ENCODE measurements at places on chromosomes 12 and 14. TPM values are rescaled to one million over a fixed set of nuclear protein-coding genes. Genes with fewer than 3 reads are reported as not detected.
A peak's percentile ranks its signal among the peaks of the same experiment; 100 is the strongest.

GRCh38 chr14:22383515-22384166, 205.4 kb downstream of the DAD1 start:
- H3K4me1 ChIP-seq = no peaks in the 10 kb centered on the region
- H3K27me3 ChIP-seq = no peaks in the 10 kb centered on the region
- peak; percentile 4 for DNase-seq
- no peaks in the 10 kb centered on the region for H3K36me3 ChIP-seq
- H3K4me3 ChIP-seq = no peak overlapping the region

GRCh38 chr14:66311990-66312389, 174.2 kb upstream of the CCDC196 start:
- no peaks in the 10 kb centered on the region for H3K27me3 ChIP-seq
- H3K4me1 ChIP-seq = no peaks in the 10 kb centered on the region
- DNase-seq = no peak
- no peak overlapping the region for H3K4me3 ChIP-seq
- no peaks in the 10 kb centered on the region for H3K36me3 ChIP-seq
- H3K27ac ChIP-seq = no peak overlapping the region

DNA sequence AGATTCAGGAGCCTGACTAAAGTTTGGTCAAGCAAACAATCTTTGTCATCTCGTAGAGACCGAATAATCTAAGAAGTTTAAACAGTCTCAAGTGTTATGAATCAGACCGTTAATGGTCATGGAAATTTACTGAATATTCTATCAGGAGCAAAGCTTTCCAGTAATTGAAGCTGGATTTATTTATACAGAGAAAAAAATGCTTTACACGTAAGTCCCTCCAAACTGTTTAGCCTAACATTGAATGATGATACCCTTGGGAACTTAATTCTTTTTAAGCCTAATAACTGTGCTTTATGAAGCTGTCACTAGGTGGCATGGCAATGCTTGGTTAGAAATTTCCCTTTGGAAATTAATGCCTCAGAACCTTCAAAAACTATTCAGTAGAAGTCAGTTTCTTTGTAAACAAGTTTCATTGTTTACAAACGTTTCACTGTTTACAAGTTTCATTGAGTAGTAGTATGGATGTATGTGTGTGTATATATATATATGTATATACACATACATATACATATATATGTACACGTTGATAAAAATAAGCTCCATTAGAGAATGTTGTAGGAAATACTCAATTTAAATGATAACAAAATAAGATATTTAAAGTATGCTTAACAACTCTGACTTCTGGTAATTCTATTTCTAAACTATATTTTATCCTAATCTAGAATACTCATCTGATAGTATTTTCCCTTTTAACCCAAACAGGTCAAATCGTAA, 32.1 kb downstream of the DEPDC4 start:
- DNase-seq = peak; percentile 17
- no peak overlapping the region for H3K4me3 ChIP-seq
- no peak overlapping the region for H3K27ac ChIP-seq
- no peaks in the 10 kb centered on the region for H3K27me3 ChIP-seq
- no peaks in the 10 kb centered on the region for H3K36me3 ChIP-seq

DNA sequence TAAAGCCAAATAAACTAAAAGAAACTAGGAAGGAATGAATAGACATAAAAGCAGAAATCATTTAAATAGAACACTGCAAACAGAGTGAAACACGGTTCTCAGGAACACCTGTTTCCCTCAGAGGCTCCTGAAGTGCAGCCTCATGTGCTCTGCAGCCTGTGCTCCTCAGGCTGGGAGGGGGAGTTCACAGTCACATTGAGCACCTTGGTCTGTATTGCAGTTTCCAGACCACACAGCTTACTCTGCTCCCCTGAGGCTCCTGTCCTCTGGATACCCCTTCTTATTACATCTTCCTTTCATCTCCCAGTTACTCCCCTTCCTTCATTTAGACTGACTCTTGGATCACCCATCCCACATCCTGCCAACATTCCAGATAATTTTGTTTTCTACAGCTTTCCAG, 49.7 kb upstream of the DCD start:
- DNase-seq = no peak
- H3K36me3 ChIP-seq = no peaks in the 10 kb centered on the region
- no peaks in the 10 kb centered on the region for H3K27me3 ChIP-seq
- no peak overlapping the region for H3K4me3 ChIP-seq

- no peaks in the 10 kb centered on the region for H3K36me3 ChIP-seq
- no peaks in the 10 kb centered on the region for H3K27me3 ChIP-seq
- no peak overlapping the region for H3K4me3 ChIP-seq
- no peak for DNase-seq
Observed at GRCh38 chr12:80412343-80412953, 31.6 kb upstream of the PTPRQ start.

The OR6C2 gene
- not detected for total RNA-seq

- H3K4me1 ChIP-seq = no peaks in the 10 kb centered on the region
- no peak overlapping the region for H3K27ac ChIP-seq
- no peak for DNase-seq
Observed at GRCh38 chr12:28704477-28705169, 444.5 kb upstream of the FAR2 start.

DNA sequence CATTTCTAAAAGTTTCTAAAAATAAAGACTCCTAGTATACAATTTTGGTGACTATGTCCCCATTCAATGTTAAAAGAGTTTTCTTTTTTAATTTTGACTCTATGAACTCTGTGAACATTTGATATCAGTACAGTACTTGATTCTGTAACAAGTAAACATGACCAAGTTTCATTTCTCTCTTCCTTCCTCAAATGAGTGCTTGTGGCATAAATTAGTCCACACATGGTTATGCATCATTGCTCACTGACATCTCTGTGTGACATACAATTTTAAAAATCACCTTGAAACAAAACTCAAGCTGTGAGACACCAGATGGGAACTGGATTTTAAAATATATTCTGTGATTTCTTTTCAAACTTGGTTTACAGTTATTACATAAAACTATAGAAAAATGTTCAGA, 253.9 kb upstream of the MDGA2 start:
- H3K36me3 ChIP-seq = no peaks in the 10 kb centered on the region
- no peak for DNase-seq
- H3K27me3 ChIP-seq = no peaks in the 10 kb centered on the region
- no peak overlapping the region for H3K27ac ChIP-seq
- H3K4me1 ChIP-seq = no peaks in the 10 kb centered on the region

DNA sequence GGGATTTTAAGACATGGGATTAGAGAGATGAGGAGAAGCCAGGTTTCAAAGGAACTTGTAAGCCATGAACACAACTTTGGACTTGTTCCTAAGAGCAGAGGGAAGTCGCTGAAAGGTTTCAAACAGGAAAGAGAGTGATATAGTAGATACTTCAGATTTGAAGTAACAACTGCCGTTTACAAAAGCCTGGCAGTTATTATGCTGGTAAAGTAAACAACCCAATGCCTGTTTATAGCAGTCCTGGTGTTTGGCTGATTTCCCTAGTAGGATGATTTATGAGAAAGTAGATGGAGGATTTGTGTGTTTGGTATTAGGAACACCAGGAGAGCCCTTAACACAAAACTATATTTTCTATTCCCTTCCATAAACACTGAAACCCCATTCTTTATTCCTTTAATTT, 285.7 kb downstream of the RMST start:
- H3K4me1 ChIP-seq = no peaks in the 10 kb centered on the region
- H3K27ac ChIP-seq = no peak overlapping the region
- no peak for DNase-seq
- no peaks in the 10 kb centered on the region for H3K36me3 ChIP-seq

- no peak for DNase-seq
- H3K4me3 ChIP-seq = no peak overlapping the region
- no peaks in the 10 kb centered on the region for H3K4me1 ChIP-seq
- no peaks in the 10 kb centered on the region for H3K36me3 ChIP-seq
- no peak overlapping the region for H3K27ac ChIP-seq
Observed at GRCh38 chr12:88996200-88996788, 356.0 kb downstream of the DUSP6 start.

- no peaks in the 10 kb centered on the region for H3K27me3 ChIP-seq
- no peak overlapping the region for H3K4me3 ChIP-seq
- no peak overlapping the region for H3K27ac ChIP-seq
- H3K4me1 ChIP-seq = no peaks in the 10 kb centered on the region
- DNase-seq = no peak
Observed at GRCh38 chr14:79279645-79280597, 931.4 kb downstream of the DIO2 start.

The P2RX2 gene
- total RNA-seq = not detected

DNA sequence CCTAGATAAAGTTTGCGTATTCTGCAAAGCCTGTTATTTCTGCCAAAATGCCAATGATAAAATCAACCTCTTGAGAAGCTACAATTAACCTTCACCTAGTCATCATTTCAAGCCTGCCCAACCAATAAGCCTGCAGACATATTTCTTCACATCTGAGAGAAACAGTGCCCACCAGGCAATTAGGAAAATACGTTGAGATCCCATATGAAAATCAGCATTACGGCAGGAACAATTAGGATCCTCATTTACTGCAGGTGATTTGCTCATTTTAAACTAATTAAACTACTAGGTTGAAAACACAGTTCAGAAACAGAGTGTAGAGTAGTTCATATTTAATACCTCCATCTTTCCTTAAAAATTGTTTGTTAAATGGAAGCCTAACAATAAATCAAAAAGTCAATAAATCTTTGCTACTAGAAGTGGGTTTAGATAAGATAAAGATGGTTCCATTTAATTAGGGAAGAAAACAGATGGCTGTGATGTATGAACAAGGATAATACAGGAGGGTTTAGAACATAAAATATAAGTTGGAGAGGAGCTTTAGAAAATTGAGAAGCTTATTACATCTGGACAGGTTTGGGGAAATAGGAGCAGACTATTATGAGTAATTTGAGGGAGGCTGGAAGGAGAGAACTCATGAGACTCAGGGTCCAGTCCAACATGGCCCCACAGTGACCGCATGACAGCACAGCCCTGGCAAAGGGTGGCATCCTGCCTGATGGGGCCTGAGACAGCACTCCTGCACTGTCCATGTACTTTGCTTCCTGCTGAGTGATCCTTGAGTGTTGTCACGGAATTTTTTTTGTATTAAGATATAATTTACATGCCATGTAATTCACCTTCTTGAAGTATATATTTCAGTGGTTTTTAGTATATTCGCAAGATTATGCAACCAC, 26.9 kb upstream of the PYGL start:
- H3K27ac ChIP-seq = no peak overlapping the region
- no peaks in the 10 kb centered on the region for H3K4me1 ChIP-seq
- H3K27me3 ChIP-seq = no peaks in the 10 kb centered on the region
- no peak overlapping the region for H3K4me3 ChIP-seq
- no peak for DNase-seq

DNA sequence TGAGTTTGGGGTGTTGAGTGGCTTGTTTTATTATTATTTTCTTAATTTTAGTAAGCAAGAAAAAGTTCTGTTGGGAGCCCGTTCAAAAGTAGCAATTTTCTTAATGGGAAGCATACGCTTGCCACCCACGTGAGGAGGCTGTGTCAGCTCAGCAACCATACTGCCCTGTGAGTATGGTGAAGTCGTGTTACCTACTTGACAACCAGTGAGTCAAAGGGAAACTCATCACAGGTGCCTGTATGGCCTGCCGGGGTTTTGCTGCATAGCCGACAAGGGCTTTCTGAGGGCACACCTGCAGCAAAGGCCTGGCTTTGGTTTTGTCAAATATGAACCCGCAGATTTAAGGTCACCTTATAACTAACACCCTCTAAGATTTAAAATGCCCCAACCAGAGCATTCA, 31.1 kb downstream of the PITPNM2 start:
- peak overlapping the region; percentile 71 for H3K27ac ChIP-seq
- H3K4me3 ChIP-seq = no peak overlapping the region
- no peaks in the 10 kb centered on the region for H3K36me3 ChIP-seq
- H3K4me1 ChIP-seq = peaks cover 3% of the 10 kb centered on the region
- DNase-seq = no peak

The PRH2 gene
- total RNA-seq = 0.65 TPM

DNA sequence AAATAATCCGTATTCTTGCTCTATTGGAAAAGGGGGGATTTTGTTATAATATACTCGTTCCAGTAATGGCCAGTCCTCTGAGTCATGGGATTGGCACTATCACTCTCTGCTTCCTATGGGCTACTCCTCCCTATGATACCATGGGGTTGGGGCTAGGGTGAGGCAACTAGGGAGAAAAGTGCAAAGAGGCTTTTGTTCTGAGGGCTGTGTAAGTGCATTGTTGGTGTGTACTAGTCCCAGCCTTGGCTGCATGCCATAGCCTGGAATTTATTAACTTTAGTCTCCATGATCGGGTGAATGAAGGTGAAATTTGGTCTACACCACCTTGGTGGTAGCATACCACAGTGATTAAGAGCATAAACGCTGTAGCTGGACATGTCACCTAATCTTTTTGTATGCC, 247.6 kb downstream of the RPAP3 start:
- DNase-seq = no peak
- H3K4me3 ChIP-seq = no peak overlapping the region
- H3K4me1 ChIP-seq = no peaks in the 10 kb centered on the region
- H3K27ac ChIP-seq = no peak overlapping the region
- no peaks in the 10 kb centered on the region for H3K36me3 ChIP-seq

DNA sequence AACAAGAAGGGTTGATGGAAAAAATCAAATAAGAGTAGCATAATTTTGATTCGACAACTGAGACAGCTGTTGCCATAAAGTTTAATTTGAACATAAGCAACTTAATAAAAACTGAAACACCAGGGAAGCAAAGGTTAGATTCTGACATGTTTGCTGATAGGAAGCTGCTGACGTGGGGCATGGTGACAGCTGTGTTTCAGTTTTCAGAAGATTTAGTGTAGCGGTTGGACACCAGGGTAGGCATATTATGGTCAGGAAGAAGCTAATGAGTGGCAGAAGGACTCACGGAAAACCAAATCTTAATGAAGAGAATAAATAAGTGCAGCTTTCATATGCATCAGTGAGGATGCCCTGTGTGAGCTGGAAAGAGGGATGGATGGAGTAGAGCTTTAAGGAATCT, 336.7 kb upstream of the RPL10L start:
- DNase-seq = no peak
- no peaks in the 10 kb centered on the region for H3K36me3 ChIP-seq
- H3K27me3 ChIP-seq = no peaks in the 10 kb centered on the region

DNA sequence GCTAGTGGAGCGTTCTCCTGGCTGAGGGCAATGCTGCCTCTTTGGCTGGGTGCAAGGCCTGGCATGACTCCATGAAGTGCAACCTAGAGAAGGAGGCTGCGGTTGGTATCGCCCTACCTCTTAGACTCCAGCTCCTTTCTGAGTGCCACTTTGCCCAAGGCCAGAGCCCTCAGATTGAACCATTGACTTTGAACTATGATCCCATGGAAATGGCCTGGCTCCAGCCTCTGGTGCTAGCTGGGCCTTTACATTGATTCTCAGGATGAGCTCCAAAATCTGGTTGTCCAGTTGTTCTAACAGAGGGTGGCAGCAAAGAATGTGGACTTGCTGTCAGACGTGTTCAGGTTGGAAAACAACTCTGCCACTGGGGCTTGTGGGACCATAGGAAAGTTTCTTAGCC, 16.1 kb upstream of the SMOC1 start:
- no peaks in the 10 kb centered on the region for H3K36me3 ChIP-seq
- H3K4me3 ChIP-seq = no peak overlapping the region
- no peaks in the 10 kb centered on the region for H3K4me1 ChIP-seq
